Renal cortex interstitium (tissue), 15 donors: ENCODE measurements at places on chromosomes 3 and 15. TPM values are rescaled to one million over a fixed set of nuclear protein-coding genes. Genes with fewer than 3 reads are reported as not detected.

Gene LRRC2
- polyA plus RNA-seq = 2.1 TPM

Gene TM6SF1
- polyA plus RNA-seq = 1.9 TPM

Gene EOMES
- polyA plus RNA-seq = 0.12 TPM

Gene TRH
- 0.44 TPM for polyA plus RNA-seq

Gene SAMMSON
- polyA plus RNA-seq = 0.17 TPM

Gene CFAP44
- 26.1 TPM for polyA plus RNA-seq

Gene CLDN16
- polyA plus RNA-seq = 35.9 TPM

Gene ZNF660
- polyA plus RNA-seq = 11.6 TPM

Gene CAND2
- polyA plus RNA-seq = 7.3 TPM

Gene ALDH1L1
- polyA plus RNA-seq = 41.1 TPM

Gene CELF6
- 3.1 TPM for polyA plus RNA-seq

Gene CELSR3
- polyA plus RNA-seq = 1.3 TPM

Gene THRB
- polyA plus RNA-seq = 23.3 TPM
